ENCODE measurements at places on chromosomes 4 and X.

GRCh38 chr4:169278624-169279023, 7.9 kb upstream of the SH3RF1 start:
- no peak for DNase-seq

DNA sequence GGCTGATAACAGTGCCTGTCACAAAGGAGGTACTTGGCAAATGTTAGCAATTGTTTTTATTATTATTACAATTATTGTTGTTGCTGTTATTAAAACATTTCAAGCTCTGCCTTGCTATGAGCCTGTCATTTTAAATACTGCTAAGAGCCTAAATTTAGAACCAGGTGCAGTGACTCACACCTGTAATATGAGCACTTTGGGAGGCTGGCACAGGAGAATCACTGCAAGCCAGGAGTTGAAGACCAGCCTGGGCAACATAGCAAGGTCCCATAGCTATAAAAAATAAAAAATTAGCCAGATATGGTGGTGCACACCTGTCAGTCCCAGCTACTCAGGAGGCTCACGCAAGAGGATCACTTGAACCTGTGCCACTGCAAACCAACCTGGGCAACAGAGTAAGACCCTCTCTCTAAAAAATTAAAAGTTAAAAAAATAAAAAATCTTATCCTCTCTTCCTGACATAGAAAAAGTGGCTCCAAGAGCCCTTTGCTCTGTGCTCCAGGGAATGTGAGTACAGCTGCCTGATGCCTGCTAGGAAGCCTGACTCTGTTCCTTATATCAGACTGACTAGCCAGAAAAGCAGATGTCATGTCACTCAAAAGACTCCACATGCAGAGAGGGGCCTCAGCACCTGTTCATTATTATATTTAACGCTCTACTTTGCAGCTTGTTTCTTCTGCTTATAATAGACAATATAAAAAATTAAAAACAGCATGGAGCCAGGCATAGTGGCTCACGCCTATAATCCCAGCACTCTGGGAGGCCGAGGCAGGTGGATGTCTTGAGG, 234.0 kb downstream of the OPHN1 start:
- DNase-seq = no peak

DNA sequence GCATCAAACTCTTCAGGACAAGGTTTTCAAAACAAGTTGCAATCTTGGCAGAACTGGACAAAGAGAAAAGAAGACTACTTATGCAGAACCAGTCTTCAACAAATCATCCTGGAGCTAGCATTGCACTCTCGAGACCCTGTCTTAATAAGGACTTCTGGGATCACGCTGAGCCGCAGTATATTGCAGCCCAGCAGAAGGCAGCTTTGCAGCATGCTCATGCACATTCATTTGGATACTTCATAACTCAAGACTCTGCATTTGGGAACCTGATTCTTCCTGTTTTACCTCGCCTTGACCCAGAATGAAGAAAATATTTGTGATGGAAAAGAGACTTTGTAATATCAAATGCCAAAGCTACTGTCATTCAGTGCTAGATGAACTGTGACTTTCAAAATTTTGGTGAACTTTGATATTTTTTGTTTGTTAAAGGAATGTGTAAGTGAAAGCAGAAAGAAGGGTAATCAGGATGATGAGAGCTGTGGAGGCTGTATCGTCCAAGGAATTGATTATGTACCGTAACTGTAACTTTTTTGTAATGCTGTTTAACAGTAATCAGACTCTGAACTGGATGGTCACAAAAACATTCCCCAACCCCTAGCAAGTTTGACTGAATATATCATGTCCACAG, 27.2 kb downstream of the HSPA4L start:
- DNase-seq = no peak

DNA sequence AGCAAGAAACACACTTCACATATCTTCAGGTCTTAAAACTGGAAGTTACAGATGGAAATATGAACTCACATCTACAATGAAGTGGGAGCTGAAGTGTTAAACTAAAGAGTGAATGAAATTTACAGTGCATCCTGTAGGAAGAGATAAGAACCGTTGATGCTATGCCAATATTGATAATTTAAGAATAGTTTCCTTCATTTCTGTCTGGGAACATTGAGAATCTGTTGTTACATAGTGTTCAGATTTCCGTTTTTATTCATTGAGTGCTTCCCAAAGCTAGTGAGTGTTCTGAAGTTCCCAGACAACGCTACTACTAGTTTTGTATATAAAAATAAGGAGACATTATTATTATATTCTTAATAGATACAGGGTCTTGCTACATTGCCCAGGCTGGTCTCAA, 52.3 kb downstream of the UBE2K start:
- DNase-seq = no peak

- DNase-seq = peak; percentile 78
Observed at GRCh38 chrX:40097504-40098263, at the start of gene BCOR. TSS of gene BCOR (minus strand) at chrX:40097958. CDS start at chrX:40077929, 20,029 bp downstream.

DNA sequence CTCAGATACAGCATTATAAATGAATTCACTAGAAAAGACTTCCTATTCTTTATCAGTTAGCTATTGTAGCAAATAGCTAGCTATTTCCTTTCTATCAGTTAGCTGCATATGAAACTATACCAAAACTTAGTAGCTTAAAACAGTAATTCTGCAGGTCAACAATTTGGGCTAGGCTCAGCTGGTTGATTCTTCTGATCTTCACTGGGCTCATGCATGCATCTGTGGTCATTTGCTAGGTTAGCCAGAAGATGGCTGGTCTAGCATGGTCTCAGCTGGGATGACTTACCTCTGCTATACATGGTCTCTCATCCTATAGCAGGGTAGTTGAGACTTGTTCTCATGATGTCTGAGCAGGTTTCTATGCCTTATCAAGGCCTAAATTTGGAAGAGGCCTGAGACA, 147.4 kb downstream of the CENPC start:
- no peak for DNase-seq

DNA sequence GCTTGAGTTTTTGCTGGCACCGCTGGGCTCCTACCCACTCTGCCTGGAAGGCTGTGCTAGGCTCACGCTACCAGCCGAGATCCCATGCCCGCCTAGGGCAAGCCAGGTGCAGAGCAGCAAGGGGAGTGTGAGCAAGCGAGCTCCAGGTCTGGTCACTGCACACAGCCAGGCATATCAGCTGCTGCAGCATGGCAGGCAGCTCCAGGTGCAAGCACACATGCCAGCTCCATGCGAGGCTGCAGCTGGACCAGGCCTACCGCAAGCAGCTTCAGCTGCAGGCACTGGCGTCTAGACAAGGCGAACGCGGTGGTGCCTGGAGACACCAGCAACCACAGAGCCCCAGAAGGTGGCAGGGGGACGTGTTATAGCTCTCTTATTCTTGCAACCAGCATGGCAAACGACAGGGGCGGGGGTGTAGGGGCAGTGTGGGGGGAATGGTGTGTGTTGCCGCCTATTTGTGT, 614.7 kb upstream of the EPHA5 start:
- no peak for DNase-seq

DNA sequence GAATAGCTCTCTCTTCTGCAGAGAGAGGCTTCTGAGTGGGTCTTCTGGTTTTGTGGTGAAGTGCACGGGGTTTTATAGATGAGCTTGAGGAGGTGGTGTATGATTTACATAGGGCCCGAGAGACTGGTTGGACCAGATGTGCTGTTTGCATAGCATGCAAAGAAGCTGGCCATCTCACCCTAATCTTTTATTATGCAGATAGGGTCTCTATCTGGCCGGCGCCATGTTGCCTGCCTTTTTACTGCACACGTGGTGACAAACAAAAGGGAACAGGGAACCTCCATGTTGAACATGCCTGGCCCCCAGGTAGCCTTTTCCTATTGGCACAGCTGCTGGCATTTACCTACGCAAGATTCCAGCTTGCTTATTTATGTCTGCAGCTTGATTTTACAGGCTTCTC, 473.3 kb upstream of the FAM47C start:
- DNase-seq = no peak

DNA sequence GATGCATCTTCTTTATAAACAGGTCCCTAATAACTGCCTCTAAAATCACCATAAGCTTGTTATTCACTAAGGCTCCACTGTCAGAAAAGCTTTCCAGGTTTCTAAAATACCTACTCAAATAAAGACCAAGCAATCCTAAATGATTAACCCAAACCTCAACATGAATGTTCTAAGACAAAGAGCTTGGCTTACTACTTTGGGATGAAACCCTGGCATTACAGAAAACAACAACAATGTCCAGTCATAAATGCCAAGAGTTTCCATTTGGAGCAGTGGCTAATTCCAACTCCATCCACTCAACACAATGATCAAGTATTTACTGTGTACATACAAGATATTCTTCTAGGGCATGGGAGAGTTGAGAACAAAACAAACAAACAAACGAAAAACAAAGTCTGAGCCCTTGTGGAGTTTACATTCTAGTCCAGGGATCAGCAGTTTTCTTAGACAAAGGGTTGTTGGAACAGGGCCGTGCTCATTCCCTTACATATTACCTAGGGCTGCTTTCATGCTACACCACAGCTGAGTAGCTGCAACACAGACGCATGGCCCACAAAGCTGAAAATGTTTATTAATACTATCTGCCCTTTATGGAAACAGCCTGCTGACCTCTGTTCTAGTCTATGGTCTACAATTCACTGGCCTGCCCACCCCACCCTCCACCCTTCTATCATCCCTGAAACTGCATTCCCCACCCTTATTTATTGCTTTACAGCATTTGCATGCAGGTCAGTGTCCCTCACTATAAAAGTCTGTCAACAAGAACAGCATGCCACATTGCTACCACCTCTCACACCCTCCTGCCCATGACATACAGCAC, 23.7 kb downstream of the ABCG2 start:
- DNase-seq = no peak

DNA sequence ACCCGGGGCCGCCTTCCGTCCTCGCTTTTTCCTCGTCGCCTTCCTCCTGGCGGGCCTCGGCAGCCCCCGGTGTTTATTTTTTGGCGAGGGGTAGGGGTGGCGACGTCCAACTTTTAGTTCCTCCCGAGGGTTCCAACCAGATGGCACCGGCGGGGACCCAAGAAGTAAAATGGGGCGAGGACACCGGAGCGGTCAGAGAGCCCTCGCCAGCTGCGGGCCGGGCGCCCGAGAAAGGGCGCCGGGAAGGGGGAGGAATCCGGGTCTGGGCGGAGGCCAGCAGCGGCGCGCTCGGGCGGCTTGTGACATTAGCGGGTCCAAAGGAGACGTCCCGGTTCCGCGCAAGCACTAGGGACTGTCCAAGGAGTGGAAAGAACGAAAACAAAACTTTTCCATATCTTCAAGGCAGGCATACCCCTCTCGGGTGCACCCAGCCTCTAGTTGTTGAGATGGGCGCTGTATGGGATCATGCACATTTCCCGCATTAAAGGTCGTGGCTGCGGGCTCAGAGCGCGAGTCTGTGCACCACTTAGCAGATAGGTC, 691 bp upstream of the USP46 start:
- DNase-seq = peak; percentile 11

- DNase-seq = no peak
Observed at GRCh38 chrX:3166670-3167455, 125.6 kb downstream of the ARSF start.

DNA sequence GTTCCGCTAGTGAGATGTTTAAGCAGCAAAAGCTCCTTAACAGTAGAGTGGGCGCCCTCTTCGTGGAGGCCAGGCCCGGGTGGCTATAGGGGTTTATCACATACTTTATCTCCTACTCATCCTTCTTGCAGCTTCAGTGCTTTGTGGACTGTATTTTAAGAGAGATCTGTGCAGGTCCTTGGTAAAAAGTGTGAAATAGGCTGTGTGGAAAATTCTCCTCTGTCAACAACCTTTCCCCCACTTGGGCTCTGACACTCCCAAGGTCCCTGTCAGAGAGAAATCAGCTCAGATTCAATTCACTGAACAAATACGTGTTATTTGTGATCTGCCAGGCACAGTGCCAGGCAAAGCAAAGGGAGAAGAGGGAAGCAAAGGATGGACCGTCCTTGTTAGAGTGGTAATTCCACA, 214.3 kb upstream of the PPARGC1A start:
- DNase-seq = no peak

- DNase-seq = peak; percentile 13
Observed at GRCh38 chrX:41781500-41781899, 57.5 kb downstream of the GPR82 start.

- no peak for DNase-seq
Observed at GRCh38 chr4:102616636-102617035, 115.5 kb downstream of the NFKB1 start.

GRCh38 chr4:86898562-86898961, 6.3 kb upstream of the C4orf36 start:
- DNase-seq = no peak

GRCh38 chrX:21151051-21151450, 223.2 kb upstream of the CNKSR2 start:
- no peak for DNase-seq

GRCh38 chrX:14235004-14235403, 205.3 kb upstream of the GEMIN8 start:
- no peak for DNase-seq

DNA sequence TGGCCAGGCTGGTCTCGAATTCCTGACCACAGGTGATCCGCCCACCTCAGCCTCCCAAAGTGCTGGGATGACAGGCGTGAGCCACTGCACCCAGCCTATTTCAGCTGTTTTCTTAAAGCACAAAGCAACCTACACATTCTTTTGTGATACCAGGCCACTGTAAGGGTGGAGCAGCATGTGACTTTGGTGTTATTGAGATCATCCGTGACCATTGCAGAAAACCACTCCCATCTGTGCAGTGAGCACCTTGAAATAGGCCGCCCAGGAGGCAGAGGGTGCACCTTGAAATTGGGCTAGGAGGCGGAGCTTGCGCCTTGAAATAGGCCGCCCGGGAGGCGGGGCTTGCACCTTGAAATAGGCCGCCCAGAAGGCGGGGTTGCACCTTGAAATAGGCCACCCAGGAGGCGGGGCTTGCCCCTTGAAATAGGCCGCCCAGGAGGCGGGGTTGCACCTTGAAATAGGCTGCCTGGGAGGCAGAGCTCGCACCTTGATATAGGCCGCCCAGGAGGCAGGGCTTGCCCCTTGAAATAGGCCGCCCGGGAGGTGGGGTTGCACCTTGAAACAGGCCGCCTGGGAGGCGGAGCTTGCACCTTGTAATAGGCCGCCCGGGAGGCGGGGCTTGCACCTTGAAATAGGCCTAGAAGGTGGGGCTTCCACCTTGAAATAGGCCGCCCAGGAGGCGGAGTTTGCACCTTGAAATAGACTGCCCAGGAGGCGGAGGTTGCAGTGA, 9.0 kb upstream of the SLC25A6 start:
- DNase-seq = no peak

DNA sequence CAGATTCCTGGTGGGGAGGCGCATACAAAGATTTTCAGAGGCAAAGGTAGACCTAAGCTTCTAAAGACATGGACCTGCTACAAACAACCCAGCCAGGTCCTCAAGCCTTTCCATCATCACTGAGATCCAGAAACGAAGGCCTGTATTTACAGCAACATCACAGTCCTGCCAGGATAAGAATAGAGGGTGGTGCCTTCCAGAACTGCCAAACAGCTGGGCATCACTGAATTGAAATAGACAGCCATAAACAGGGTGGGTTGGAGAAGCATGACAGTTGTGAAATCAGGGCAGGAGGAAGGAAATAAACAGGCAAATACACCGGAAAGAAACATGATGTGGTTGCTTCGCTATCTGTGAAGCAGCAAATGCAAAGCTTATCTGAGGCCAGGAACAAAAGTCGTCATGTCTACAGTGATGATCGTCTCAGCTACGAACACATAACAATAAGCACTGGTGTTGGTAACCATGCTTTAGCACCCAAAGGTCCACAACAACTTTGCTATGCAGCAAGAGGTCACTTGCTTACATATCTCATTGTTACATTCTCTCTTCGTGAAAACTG, 6.7 kb upstream of the TMEM154 start:
- DNase-seq = no peak

GRCh38 chr4:35689870-35690269, 554.4 kb downstream of the ARAP2 start:
- DNase-seq = no peak
